ENCODE measurements at places on chromosomes 13 and 19. TPM values are rescaled to one million over a fixed set of nuclear protein-coding genes. Genes with fewer than 3 reads are reported as not detected.

The CGB2 gene
- total RNA-seq: not detected

The CRB3 gene
- total RNA-seq: not detected

The RASIP1 gene
- 0.53 TPM for total RNA-seq

The SLC25A41 gene
- not detected for total RNA-seq

The OLFM2 gene
- not detected for total RNA-seq

The PLVAP gene
- total RNA-seq: not detected

The CCDC61 gene
- 4.3 TPM for total RNA-seq

The GNG7 gene
- total RNA-seq: not detected

The VMAC gene
- total RNA-seq: 3.2 TPM

The SMIM24 gene
- not detected for total RNA-seq

The SHISA2 gene
- 2.6 TPM for total RNA-seq

The CEACAM4 gene
- total RNA-seq: not detected

The ZNF285 gene
- 3.7 TPM for total RNA-seq

The ZNF766 gene
- 12.5 TPM for total RNA-seq

The TNNT1 gene
- total RNA-seq: 3.4 TPM

GRCh38 chr13:42720113-42720857 is 61.1 kb upstream of the FAM216B start:
- peak; percentile 81 for DNase-seq

GRCh38 chr13:46378411-46378810 is 8.6 kb downstream of the RUBCNL start:
- no peak for DNase-seq

DNA sequence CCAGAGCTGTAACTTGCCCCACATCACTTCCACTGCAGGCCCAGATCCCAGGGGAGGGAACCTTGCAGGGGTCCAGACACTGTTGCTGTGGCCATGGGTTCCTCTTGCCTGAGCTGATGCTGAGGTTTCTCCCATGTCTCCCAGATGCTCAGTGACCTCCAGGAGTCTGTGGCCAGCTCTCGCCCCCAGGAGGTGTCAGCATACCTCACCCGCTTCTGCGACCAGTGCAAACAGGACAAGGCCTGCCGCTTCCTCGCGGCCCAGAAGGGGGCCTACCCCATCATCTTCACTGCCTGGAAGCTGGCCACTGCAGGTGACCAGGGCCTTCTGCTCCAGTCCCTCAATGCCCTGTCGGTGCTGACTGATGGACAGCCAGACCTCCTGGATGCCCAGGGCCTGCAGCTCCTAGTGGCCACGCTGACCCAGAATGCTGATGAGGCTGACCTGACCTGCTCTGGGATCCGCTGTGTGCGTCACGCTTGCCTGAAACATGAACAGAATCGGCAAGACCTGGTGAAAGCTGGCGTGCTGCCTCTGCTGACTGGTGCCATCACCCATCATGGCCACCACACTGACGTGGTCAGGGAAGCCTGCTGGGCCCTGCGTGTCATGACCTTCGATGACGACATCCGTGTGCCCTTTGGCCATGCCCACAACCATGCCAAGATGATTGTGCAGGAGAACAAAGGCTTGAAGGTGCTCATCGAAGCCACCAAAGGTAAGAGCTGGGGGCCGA is 12.1 kb upstream of the SLC25A42 start:
- DNase-seq: no peak

DNA sequence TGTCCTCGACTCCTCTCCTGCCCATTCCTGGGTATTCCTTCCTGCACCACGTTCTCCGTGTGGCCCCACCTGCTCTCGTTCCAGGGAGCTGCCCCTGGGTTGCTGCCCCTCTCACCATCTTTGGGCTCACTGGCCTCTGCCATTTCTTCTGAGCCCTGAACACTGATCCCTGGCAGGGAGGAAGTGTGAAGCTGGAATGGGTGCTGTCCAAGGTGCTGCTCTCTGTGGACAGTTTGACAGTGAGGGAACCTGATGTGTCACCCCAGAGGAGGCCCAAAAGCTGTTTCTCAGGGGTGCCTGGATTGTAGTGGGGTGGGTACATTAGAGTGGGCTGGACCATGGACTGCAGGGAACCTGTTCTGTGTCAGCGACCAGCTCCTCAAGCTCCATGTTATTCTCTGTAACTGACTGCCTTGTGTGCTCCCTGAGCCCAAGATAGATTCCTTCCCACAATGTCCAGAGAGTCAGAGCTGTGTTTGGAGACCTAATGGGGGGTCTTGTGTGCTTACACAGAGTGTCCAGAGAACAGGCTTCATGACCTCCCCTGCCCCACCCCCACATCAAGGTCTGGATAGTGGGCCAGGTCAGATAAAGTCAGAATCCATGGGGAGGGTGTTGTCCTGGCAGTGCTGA is 7.2 kb upstream of the CEACAM8 start:
- DNase-seq: no peak

- no peak for DNase-seq
Observed at GRCh38 chr19:47257411-47258169, 1.3 kb downstream of the CCDC9 start.

DNA sequence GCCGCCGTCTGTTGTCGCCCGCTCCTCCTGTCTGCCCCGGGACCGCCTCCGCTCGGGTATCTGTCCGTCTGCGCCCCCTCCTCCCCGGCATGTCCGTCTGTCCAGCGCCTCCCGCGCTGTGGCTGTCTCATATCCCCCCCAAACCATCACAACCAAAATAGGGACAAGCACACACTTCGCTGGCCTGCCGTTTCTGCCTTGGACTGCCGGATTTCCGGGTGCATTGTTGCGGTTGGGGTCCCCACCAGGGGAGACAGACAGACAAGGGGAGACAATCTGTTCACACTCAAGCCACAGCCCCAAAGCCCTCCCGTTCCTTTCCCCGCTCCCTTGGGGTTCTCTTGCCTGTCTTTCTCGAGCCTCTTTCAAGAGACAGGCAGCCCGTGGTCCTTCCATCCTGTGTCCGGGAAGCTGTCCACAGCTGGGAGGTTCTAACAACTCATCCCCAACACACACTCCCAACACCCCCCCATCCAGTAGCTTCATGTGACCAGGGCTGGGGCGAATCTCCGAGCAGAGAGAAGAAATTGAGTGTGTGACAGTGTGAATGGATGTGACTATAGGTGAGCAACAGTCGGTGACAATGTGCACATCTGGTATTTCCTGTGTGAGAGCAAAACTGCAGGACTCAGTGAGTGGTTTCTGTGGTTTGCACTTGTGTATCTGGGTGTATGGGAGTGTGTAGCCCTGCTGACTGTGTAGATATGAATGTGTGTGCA is 16.5 kb upstream of the FOSB start:
- no peak for DNase-seq

- peak; percentile 75 for DNase-seq
Observed at GRCh38 chr13:98976941-98977340, 923 bp downstream of the DOCK9 start.

GRCh38 chr13:101399365-101399764 is 16.9 kb downstream of the NALCN start:
- no peak for DNase-seq

- no peak for DNase-seq
Observed at GRCh38 chr19:31506102-31506501, 156.9 kb upstream of the TSHZ3 start.

- no peak for DNase-seq
Observed at GRCh38 chr13:54183728-54184127, 1155.1 kb downstream of the OLFM4 start.

DNA sequence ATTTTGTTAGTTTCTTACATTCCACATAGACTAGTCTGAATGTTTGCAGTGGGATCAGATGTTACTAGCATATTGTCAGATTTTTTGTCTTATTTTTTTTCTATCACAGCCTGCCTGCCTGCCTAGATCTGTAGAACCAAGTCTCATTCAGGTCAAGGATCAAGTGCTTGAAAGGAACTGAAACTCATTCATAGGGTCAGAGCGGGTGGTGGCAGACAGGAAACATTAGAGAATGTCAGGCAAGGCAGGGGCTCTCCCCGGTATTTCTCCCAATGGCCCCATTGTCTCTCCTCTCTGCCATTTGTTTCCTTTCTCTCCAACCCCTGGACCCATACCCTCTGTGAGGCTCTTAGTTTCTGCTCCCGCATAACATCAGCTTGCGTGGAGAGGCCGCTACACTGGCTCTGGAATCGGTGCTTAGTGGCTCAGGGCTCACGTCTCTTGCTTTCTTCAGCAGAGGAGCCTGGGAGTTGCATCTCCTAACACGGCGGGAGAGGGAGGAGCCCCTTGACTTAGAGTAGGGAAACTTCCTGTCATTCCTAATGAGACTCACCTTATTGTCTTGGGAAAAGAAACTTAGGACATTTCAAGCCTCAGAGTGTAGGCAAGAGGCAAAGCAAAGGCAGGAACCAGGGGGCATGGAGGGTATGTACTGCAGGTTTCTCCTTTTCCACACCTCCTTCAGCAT is 35.6 kb upstream of the SPATA13 start:
- no peak for DNase-seq

GRCh38 chr13:59409634-59410200 is 754.0 kb downstream of the DIAPH3 start:
- DNase-seq: no peak

- DNase-seq: no peak
Observed at GRCh38 chr19:35528218-35529038, at the start of gene SBSN. TSS of gene SBSN (minus strand) at chr19:35528311. CDS start at chr19:35528281, 30 bp downstream.

- DNase-seq: no peak
Observed at GRCh38 chr13:106173346-106173745, 362.1 kb downstream of the EFNB2 start.

- DNase-seq: no peak
Observed at GRCh38 chr13:28499609-28500008, 4.7 kb upstream of the FLT1 start.

- no peak for DNase-seq
Observed at GRCh38 chr13:32206097-32206740, 108.9 kb downstream of the ZAR1L start.

- DNase-seq: peak; percentile 90
Observed at GRCh38 chr19:2096034-2096479, at the start of gene MOB3A. TSS of gene MOB3A (minus strand) at chr19:2096326. CDS start at chr19:2078560, 17,766 bp downstream.

DNA sequence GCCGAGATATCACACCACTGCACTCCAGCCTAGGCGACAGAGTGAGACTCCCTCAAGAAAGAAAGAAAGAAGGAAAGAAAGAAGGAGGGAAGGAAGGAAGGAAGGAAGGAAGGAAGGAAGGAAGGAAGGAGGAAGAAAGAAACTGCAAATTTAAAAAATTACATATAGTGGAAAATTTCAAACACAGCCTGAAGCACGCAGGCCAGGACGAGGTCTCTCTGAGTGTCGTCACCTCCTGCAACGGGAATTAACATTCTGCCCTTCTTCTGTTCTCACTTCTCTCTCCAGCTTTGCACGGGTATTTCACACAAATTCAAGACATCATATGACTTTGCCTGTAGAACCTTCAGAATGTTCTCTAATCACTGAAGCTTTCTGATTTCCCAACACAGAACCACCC is 108.2 kb downstream of the GNG7 start:
- DNase-seq: no peak
